Cortex of kidney (tissue), 1 donor: ENCODE measurements at places on chromosomes 7 and 10.

- no peak for DNase-seq
Observed at GRCh38 chr10:61098966-61099365, 155.0 kb upstream of the RHOBTB1 start.

DNA sequence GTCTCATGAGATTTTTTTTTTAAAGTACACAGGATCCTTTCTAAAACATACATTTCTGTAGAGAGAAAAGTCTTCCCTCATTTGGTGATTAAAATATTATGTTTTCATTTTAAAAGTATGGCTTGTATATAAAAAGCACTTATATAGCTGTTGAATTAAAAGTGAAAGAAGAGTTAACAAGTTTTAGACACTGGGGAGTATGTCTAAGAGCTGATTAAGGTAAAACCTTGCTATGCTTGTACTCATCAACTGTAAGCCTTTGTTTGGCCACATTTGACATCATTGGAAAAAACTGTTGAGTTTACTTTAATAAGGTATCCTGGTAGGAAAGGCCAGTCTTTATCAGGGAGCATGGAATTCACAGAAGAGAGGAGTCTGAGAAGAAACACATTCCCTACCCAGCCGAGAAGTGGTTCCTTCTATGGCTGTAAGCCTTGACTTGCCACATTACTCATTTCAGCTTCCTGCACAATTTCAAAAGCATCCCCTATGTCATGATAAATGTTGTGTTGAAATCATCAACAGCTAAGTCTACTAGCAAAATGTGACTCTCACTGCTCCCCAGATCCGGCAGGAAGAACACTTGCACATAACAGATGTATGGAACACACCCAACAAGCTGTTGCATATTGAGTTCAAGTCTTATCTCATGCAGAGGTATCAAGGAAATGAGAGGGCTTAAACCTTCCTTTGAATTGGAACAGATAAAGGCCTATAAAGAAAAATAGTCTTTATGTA, 171.8 kb upstream of the CDK1 start:
- no peak for DNase-seq

DNA sequence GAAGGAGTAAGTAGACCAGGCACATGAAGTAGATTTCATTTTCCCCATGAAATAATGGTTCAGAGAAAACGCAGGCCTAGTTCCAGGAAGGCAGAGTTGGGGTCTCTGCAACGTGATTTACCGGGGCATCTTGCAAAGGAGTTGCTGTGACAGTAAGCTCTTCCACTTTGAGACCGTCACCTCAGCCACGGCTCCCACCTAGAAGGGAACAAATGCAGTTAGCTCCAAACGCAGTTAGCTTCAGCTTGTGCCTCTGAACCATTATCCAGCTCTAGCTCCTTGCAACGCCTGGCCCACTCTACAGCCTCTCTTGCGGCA, 7.0 kb upstream of the MYO1G start:
- DNase-seq: no peak

- DNase-seq: no peak
Observed at GRCh38 chr7:28533731-28534531, 121.6 kb downstream of the CREB5 start.

- DNase-seq: no peak
Observed at GRCh38 chr7:145263886-145264285, 428.0 kb upstream of the TPK1 start.
